ENCODE measurements at places on chromosomes 11 and 22. TPM values are rescaled to one million over a fixed set of nuclear protein-coding genes. Genes with fewer than 3 reads are reported as not detected.

Gene SCUBE1
- total RNA-seq = not detected

GRCh38 chr11:111044751-111045406, 200.6 kb upstream of the POU2AF2 start:
- H3K27me3 ChIP-seq = peaks cover 39% of the 10 kb centered on the region
- H3K4me1 ChIP-seq = no peaks in the 10 kb centered on the region
- H3K27ac ChIP-seq = no peak overlapping the region
- DNase-seq = no peak
- no peak overlapping the region for H3K4me3 ChIP-seq
- no peaks in the 10 kb centered on the region for H3K36me3 ChIP-seq

- H3K27me3 ChIP-seq = no peaks in the 10 kb centered on the region
- DNase-seq = peak; percentile 93
- H3K27ac ChIP-seq = peak overlapping the region; percentile 91
- peaks cover 35% of the 10 kb centered on the region for H3K4me1 ChIP-seq
- no peaks in the 10 kb centered on the region for H3K36me3 ChIP-seq
- peak overlapping the region; percentile 91 for H3K4me3 ChIP-seq
Observed at GRCh38 chr11:68314203-68315170, 2.1 kb downstream of the LRP5 start.

Gene KRTAP5-10
- total RNA-seq = not detected

- peak; percentile 47 for DNase-seq
- no peaks in the 10 kb centered on the region for H3K27me3 ChIP-seq
- H3K36me3 ChIP-seq = no peaks in the 10 kb centered on the region
Observed at GRCh38 chr11:111944651-111945051, 7.5 kb downstream of the DIXDC1 start.

DNA sequence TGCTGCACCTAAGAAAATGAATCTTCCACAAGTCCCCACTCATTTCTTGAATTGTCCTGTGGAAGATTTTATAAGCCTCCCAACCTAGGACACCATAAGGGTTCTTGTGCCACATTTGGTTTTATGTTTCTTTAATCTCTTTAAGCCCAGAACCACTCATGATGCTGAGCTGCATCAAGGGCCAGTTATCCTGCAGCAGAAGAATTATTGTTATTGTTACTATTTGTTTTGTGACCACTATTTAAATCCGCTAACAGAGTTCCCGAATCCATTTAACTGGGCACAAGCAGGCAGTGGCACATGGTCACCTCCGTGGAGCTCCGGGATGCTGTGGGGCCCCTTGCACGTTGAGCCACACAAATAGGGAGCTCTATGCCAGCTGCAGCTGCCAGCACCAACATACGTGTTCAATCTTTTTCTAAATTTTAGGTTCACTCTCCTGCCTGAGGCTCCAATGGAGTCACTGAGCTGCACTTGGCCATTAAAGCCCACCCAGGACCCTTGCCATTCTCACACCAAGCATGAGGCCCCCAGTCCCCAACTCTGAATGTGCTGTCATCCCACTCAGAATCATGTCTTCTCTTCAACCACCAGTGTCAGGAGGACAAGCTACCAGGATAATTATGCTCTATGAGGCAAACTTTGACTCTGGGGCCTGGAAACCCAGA, 60.6 kb downstream of the DGCR2 start:
- no peaks in the 10 kb centered on the region for H3K27me3 ChIP-seq
- peaks cover 12% of the 10 kb centered on the region for H3K4me1 ChIP-seq
- H3K4me3 ChIP-seq = no peak overlapping the region

Gene TRIM29
- 31.8 TPM for total RNA-seq

Gene CAPRIN1
- total RNA-seq = 224 TPM

DNA sequence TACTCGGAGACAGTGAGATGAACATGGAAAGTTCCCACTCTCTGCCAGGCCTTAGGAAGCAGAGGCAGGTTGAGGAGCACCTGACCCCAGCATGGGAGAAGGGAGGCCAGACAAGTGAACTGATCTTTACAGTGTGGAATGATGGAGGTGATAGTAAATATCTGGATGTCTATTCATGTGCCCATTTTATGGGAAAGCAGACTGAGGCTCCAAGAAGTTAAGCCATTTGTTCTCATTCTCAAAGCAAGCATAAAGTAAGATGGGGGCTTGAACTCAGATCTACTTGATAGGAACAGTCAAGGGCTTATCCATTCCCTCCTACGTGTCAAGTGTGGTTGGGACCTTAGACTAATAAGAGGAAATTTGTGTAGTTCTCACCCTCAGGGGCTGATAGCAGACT, 461.5 kb downstream of the MN1 start:
- no peak overlapping the region for H3K27ac ChIP-seq
- no peak overlapping the region for H3K4me3 ChIP-seq
- H3K27me3 ChIP-seq = peaks cover 6% of the 10 kb centered on the region

DNA sequence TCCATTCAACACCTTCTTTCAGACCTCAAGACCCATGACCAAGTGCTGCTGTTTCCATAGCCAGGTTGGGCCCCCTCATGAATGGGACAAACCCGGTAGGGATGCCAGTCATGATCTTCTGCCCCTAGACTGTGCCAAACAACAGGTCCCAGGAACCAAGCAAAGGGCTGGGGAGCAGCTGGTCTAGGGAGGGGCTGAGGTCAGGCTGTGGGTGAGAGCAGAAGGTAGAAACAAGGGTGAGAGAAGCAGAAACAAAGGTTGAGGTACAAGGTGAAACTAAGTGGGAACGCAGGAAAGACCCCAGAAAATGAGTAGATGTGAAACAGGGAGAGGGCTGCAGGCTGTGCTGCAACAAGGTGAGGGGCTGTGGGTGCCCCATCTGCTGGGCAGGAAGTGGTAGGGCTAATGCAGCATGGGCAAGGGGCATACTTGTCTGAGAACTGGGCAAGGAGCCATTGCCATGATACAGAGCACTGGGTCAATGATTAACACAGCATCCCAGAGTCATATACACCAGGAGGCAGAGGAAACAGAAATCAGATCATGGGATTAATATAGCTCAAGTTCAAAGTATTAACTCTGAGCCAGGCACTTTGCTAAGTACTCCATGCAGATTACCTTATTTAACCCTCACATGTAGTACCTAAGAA, 45.9 kb downstream of the SLC1A2 start:
- no peak overlapping the region for H3K4me3 ChIP-seq
- no peak overlapping the region for H3K27ac ChIP-seq
- H3K27me3 ChIP-seq = no peaks in the 10 kb centered on the region
- no peaks in the 10 kb centered on the region for H3K36me3 ChIP-seq
- DNase-seq = peak; percentile 25
- H3K4me1 ChIP-seq = no peaks in the 10 kb centered on the region

Gene IL17REL
- 0.04 TPM for total RNA-seq

Gene P2RY6
- total RNA-seq = 1.6 TPM

DNA sequence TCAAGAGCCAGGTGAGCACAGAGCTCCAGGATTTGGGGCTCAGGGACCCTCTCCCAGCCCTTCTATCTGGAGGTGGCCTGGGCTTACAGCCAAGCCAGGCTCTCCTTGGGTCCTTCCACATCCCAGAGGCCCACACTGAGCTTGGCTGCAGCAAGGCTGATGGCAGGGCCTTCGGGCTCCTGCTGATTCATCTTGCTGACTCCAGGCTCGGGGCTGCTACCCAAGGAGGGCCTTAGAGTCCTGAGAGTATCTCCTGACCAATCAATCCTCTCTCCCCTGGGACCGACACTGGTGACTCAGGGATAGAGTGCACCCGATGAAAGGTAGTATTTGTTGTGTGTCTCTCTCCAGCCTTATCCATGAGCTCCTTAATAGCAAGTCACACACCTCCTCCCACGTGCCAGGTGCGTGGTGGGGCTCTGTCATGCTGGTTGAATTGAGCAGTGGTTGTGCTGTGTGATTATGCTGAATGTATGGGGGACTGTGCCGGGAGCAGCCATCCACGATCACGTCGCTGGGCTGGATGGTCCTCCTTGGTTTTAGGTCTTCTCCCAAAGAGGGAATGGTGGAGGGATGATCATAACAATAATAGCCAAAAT, 62.3 kb downstream of the GRIK4 start:
- no peak overlapping the region for H3K4me3 ChIP-seq
- no peak for DNase-seq
- H3K4me1 ChIP-seq = no peaks in the 10 kb centered on the region
- no peaks in the 10 kb centered on the region for H3K36me3 ChIP-seq
- no peak overlapping the region for H3K27ac ChIP-seq
- H3K27me3 ChIP-seq = peaks cover 96% of the 10 kb centered on the region

Gene OR2D2
- total RNA-seq = not detected

GRCh38 chr11:115500547-115501501, 3.4 kb downstream of the CADM1 start:
- H3K4me1 ChIP-seq = no peaks in the 10 kb centered on the region
- H3K36me3 ChIP-seq = no peaks in the 10 kb centered on the region
- no peak overlapping the region for H3K4me3 ChIP-seq
- no peak overlapping the region for H3K27ac ChIP-seq

Gene POU2AF3
- total RNA-seq = not detected

DNA sequence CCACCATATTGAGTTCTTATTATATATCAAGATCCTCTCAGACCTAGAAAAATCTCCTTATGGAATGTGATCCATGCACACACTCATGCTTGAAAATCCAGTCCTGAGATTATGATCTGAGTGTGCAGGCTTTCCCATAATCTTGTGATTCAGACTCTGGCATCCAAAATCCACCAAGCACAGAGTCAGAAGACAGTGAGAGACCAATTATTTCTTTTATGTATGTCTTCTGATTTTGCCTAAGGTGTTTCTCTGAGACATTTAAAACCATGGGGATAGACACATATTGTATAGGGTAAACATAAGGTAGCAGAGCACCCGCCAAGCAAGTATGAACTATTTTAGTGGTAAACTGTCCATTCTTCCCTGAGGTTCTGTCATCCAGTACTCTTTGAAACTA, 52.0 kb upstream of the MMP13 start:
- no peak overlapping the region for H3K27ac ChIP-seq
- no peak overlapping the region for H3K4me3 ChIP-seq
- no peaks in the 10 kb centered on the region for H3K27me3 ChIP-seq

DNA sequence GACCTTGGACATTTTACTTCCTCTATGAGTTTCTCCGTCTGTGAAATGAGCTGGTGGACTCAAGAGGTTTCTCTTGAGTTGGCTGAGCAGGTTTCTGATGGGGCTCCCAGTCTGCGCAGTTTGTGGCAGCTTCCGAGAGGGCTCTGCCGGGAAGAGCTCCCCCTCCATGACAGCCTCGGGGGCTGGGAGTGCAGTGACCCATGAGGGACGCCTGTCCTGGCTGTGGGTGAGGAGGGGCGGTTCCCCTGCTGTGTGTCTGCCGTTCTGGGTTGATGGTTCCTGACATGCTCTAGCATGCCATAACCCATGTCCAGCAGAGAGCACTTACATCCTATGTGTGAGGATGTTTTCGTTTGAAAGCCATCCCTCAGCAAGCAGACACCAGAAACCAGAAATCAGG, 14.8 kb downstream of the CSF2RB start:
- H3K4me1 ChIP-seq = no peaks in the 10 kb centered on the region
- 0 out of 2 replicates have a peak, but pooled peaks cover 9% of the 10 kb centered on the region for H3K27me3 ChIP-seq
- no peak overlapping the region for H3K4me3 ChIP-seq
- H3K36me3 ChIP-seq = no peaks in the 10 kb centered on the region
- no peak overlapping the region for H3K27ac ChIP-seq

DNA sequence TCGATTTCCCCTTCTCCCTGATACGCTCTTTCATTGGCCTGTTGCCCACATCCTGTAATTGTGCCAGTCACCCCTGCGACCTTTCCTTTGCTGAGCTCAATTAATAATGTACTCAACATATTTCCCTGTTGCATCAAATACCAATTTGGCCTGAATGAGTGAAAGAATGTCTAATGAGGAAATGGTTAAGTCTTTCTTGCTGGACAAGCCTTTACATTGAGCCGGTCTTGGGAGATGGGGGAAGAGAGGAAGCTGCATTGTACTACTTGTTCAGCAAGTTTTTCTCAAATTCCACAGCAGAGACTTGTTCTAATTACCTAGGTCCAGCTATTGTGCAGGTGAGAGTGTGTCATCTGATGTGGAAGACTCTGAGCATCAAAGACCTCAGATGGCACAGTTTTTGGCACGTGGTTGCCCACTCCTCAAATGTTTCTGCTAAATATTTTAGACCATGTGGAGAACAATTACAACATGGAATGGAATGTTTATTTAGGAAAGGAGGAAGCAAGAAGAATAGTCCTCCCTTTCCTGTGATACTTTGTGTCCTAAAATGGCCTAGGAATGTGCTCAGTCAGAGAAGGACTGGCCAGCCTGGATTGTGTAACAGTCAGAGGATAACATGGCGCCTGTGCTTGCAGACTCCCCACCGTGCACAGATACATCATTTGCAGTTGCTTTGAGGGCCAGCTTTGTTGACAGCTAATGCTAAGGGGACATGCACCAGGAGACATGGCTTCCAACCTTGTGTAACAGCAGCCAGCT, 129.5 kb upstream of the E2F8 start:
- peaks cover 57% of the 10 kb centered on the region for H3K4me1 ChIP-seq
- no peak overlapping the region for H3K27ac ChIP-seq
- no peak overlapping the region for H3K4me3 ChIP-seq
- no peaks in the 10 kb centered on the region for H3K36me3 ChIP-seq
- H3K27me3 ChIP-seq = no peaks in the 10 kb centered on the region

DNA sequence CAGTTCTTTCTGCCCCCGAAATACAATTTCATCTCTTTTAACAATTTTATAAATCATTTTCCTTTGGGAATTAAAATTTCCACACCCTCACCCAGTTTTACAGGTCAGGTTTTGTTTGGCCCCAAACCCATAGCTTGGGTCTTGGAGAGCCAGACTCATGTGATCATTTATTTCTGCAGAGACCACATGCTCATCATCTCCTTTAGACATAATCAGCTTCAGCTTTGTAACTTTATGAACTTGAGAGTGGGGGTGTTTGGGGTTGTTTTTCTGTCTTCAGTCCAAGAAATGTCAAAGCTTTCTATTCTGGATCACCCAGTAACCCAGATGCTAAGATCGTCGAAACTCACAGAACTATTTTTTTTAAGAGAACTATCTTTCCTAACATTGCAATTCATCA, 70.9 kb downstream of the DBX1 start:
- no peaks in the 10 kb centered on the region for H3K4me1 ChIP-seq
- H3K27ac ChIP-seq = no peak overlapping the region
- no peaks in the 10 kb centered on the region for H3K27me3 ChIP-seq
- no peak for DNase-seq
- no peak overlapping the region for H3K4me3 ChIP-seq

Data from PC-3 (cell line).